ENCODE measurements at places on chromosomes 6 and 20.

DNA sequence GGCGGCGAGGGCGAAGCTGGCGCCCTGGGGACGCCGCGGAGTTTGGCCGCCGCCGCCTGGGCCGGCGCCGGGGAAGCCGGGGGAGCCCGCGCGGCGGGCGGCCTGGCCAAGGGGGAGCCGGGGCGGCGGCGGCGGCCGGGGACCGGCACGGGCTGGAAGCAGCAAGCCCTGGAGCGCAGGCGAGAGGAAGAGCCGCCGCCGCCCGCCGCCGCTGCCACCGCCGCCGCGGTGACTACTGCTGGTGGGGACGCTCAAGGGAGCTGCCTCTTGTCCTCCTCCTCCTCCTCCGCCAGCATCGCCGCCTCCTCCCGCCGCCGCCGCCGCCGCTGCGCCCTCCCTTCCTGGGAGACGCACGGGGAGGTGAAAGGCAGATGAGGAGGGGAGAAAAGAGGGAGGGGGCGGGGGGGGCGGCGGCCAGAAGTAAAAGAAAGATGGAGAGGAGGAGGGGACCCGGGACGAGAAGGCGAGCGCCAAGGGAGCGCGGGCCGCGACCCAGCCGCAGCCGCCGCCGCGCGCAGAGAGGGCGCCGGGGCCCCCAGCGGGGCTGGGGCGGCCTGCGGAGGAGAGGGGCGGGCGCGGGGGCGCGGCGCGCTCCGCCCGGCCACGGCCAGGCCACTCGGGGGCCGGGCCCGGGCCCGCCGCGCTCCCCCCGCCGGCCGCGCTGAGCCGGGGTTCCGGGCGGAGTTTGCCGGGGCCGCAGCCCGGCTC is 846 bp downstream of the PDE10A start:
- DNase-seq, result peak; percentile 60

DNA sequence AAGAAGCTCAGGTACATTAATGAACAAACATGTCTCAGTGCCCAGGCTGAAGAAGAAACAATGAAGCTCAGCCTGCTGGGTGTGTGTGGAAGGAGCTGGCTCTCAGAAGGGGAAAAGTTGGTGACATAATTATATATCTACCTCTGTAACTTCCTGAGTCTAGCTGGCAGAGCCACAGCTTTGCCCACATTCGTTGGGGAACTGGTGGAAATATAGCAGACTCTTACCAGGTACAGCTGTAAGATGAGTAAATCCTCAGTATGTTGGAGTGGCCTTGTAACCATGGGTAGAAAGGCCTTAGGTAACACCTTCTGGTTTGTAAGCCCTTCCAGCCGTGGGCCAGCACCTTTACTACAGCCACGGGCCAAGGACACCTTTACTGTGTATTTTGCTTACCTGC is 29.9 kb upstream of the PNRC1 start:
- DNase-seq, result no peak

- DNase-seq, result peak; percentile 68
Observed at GRCh38 chr6:169558774-169559441, 142.9 kb downstream of the WDR27 start.

DNA sequence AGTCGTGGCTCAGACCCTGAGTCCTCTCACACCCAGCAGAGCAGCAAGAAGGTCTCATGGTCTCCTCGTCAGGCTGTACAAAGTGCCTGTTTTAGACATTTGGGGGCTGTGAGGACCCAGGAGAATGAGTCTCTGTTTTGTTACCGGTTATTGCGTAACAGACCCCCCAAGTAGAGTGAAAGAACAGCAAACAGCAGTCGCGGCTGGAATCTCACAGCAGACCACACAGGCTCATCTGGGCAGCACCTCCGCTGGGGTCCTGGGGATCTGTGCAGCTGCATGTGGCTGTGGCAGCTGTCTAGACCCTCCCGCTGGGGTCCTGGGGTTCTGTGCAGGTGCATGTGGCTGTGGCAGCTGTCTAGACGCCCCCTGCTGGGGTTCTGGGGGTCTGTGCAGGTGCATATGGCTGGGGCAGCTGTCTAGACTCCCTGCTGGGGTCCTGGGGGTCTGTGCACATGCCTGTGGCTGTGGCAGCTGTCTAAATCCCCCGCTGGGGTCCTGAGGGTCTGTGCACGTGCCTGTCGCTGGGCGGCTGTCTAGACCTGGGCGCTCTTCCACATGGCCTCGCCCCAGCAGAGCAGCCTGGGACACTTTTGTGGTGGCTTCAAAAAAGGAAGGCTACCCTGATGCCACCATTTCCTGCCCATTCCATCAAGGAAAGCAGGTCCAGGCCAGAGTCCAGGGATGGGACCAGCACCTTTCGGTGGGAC is 24.7 kb downstream of the ENTPD6 start:
- no peak for DNase-seq

- DNase-seq, result no peak
Observed at GRCh38 chr20:50381771-50382593, 128.2 kb upstream of the PTPN1 start.

DNA sequence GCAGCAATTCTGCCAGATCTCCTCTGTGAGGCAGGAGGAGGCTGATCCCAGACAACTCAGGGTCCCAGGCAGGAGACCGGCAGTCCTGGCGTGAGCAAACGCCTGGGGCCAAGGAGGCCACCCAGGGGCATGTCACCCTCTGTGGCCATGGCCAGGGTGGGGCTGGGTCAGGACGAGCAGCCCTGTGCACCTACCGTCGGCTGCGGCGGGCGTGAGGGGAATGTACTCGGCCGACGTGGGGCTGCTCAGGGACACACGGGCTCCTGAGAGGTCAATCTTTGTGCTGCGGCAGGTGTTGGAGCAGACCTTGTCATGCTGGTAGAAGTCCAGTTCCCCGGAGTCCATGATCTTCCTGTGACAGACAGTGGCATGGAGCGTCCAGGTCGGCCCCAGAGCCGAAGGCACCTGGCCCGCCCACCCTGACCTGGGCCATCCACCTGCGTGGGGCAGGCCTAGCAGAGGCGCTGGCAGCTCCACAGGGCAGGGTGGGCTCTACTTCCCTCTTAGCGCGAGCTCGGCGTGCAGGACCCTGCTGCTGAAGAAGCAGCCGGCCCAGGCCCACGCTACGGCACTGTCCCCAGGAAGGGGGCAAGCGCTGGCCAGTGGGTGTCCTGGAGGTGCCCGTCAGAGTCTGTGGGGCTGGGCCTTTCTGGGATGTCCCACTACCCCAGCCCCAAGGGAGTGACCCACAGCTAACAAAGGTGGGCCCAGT is 21.5 kb upstream of the HELZ2 start:
- no peak for DNase-seq
